Ureter (tissue), 1 donor: ENCODE measurements at places on chromosomes 5 and 9. TPM values are rescaled to one million over a fixed set of nuclear protein-coding genes. Genes with fewer than 3 reads are reported as not detected.

DNA sequence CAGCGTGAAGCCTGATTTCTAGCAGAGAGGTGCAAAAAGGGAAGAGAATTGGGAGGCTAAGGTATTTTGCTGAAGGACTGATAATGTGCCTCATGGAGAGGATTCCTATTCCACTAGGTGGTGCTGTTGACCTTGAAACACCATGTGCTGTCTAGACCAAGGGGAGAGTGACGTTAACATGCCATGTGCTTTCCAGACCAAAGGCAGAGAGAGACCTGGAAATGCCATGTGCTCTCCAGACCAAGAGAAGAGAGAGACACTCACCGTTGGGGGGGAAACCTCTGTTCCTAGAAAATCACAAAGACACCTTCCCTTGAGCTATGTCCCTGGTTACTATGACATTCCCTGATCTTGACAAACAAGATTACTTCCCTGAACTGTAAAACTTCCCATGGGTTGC, 286.0 kb upstream of the TUSC1 start:
- no peak for DNase-seq

GRCh38 chr5:8598996-8599395, 730.0 kb downstream of the MTRR start:
- DNase-seq = no peak

GRCh38 chr5:2904399-2904798, 152.9 kb upstream of the IRX2 start:
- DNase-seq = peak; percentile 22

DNA sequence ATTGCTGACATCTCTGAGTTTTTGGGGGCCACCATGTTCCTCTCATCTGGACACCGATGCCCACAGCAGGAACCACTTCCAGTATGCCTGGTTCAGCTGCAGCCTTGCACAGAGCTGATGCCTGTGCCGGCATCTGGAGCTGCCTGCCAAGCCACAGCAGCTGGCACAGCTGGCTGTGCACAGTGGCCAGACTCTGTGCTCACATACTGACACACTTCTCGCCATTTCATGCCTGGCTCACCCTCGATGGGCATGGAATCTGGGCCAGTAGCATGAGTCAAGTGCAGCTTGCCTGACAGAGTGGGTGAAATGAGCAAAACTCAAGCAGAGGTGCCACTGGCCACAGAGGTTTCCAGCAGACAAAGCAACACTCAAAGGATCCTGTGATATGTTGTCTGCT, 863.4 kb downstream of the DNAH5 start:
- no peak for DNase-seq

DNA sequence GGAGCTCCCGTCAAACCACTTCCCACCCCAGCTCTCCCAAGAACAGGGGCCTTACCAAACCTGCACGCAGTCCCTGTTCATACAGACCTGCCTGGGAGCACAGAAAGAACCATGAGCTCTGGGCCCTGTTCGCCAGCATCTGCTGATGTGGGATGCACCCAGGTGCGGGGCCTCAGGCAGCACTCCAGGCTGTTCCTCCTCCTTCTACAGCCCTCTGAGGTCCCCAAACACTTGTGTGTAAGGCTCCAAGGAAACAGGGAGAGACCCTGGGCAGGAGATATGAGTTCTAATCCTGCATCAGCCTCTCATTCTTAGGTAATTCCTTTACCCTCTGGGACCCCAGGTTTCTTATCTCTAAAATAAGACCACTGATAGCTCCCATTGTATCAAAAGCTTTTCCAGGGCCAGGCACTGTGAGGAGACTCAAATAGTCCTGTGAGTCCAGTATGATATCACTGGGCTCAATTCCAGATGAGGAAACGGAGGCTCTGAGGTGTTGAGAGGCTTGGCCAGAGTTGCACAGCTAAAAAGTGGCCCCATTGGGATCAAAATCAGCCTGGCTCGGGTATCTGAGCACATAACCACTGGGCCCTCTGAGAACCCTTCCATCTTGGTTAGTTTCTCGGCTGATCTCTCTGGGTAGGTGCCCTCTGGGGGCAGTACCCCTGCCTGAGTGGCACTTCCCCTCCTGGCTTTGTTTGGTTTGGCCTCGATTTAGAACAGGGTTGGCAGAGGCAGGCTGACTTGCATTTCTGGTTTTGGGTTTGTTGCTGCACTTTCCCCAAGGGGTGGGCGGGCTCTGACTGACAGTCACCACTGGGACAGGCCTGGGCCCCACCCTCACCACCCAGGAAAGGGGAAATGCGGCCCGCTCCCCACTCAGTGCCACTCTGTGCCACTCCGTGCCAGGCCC, 116.8 kb downstream of the RGS3 start:
- DNase-seq = peak; percentile 95

DNA sequence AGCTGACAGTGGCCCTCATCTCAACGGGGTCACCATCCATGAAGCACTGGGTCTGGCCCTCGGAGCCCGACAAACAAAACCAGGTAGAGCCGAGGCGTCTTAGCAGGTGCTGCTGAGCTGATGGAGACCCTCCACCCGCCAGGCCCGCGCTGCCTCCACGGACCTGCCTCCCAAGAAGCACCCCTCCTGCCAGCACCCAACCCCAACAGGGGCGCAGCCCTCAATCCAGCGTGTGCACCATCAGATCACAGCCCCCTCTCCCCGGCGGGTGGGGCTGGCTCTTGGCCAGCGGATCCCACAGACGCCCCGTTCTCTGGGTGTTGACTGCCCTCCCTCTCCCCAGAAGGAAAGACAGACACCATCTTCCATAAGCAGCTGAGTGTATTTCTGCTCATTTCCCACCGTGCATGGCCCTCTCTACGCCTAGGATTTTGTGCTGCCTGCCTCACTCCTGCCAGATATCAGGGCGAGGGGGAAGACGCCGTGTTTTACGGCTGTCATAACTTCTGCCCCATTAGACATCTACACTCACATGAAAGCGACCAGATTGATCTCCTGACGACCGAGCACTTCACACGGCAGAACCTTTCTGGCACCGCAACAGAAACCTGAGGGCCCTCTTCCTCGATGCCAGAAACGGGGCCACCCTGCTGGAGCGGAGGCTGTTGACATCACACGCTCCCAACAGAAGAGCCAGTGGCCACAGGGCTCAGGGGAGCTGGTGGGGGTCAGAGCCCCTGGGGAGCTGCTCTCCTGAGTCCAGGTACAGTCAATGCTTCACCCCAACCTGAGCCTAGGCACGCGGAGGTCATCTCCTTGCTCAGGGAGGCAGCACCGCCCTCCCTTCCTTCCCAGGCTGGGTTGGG, 12.4 kb downstream of the NACC2 start:
- DNase-seq = no peak

DNA sequence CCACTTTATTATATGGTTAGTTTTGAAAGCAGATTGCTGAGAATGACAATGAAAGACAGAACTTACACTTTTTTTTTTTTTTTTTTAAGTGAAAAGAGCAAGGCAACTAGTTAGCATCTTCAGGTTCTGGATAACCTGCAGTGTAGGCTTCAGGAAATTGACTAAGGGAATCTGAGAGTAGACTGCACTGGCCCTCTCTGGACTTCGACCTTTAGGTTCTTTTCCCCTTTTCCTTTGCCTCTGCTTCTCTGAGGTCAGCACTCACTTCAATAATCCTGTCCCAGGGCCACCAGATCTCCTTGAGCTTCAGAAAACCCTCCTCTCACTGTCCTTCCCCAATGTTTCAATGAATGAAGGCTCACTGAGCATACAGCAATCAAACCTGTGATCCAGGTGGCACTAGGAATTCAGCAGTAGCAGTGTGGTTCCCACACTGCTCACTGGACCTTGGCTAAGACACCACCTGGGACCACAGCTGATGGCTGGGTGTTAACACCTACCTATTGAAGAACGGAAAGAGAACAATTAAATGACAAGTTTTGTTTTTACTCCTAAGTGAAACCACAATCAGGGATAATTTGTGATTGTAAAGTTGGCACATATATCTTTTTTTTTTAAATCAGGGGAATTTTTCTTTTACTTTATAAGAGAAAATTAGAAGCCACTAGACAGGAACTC, 85.8 kb upstream of the IL6ST start:
- DNase-seq = no peak

GRCh38 chr5:136034984-136035383, 6.2 kb downstream of the TGFBI start:
- no peak for DNase-seq

Gene LHX3
- total RNA-seq = not detected

Gene ADRB2
- total RNA-seq = 5.7 TPM
